ENCODE measurements at places on chromosomes 2 and 18. TPM values are rescaled to one million over a fixed set of nuclear protein-coding genes. Genes with fewer than 3 reads are reported as not detected.
A peak's percentile ranks its signal among the peaks of the same experiment; 100 is the strongest.

GRCh38 chr18:36309436-36310391 lies 12.2 kb downstream of the FHOD3 start:
- DNase-seq = peak; percentile 92

- no peak for DNase-seq
Observed at GRCh38 chr2:12296915-12297314, 419.8 kb upstream of the TRIB2 start.

GRCh38 chr2:118310681-118311429 lies 222.6 kb downstream of the INSIG2 start:
- DNase-seq = no peak

GRCh38 chr2:235513984-235514626 lies 20.3 kb downstream of the AGAP1 start:
- DNase-seq = no peak

DNA sequence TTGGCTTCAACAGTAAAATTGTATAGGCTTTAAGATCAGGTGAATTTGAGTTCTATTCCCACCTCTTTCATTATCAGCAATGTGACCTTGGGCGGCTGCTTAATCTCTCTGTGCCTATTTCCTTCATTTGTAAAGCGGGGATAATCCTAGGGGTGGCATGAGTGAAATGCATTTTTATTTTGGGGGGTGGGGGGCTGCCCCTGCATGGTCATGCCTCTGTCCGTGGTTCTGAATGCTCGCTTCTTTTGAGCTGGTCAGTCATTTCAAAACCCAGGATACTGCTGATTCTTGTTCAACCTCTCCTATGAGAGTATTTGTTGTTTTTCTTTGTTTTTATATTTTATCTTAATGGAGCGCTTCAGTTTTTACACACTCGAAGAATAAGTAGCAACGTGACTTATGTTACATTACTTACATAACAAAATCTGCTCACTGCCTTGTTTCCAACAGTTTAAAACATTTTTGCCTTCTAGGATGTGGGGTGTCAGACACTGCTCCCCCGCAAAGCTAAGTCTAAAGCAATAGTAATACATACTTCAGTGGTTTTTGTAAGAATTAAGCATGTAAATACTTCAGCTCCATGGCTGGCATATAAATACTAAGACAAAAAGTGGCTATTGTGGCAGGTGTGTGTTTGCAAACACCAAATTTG lies 152.6 kb upstream of the PELI1 start:
- no peak for DNase-seq

DNA sequence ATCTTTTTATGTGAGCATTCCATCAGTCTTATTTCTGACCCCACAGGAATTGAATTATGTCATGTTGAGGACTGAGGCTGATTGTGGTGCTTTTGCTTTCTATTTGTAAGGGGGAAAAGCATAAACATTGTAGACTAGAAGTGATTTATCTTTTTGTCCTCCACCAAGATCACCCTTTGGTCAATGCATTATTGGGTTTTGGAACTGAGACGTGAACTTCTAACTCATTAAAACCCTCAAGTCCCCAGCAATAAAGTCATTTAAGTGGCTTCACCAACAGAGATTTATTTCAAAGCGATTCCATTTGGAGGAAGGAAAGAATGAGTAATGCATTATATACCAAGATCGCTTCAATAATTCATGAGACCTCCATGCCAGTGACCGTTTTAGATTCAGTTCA lies 75.5 kb upstream of the TXNDC2 start:
- peak; percentile 60 for DNase-seq

GRCh38 chr2:28407976-28408690 lies 15.5 kb downstream of the FOSL2 start:
- no peak for DNase-seq

The TSN gene
- total RNA-seq = 46.4 TPM

The ING5 gene
- 13.2 TPM for total RNA-seq

The IL36RN gene
- total RNA-seq = not detected

Measured in fibroblast of villous mesenchyme (primary cell).